Fibroblast of skin of right biceps (primary cell): ENCODE measurements at places on chromosomes 3 and 15.

- no peak for DNase-seq
Measured at GRCh38 chr3:122606330-122606729, 28.9 kb downstream of the PARP15 start.

GRCh38 chr3:178833695-178834094, 237.9 kb downstream of the ZMAT3 start:
- DNase-seq, result no peak

DNA sequence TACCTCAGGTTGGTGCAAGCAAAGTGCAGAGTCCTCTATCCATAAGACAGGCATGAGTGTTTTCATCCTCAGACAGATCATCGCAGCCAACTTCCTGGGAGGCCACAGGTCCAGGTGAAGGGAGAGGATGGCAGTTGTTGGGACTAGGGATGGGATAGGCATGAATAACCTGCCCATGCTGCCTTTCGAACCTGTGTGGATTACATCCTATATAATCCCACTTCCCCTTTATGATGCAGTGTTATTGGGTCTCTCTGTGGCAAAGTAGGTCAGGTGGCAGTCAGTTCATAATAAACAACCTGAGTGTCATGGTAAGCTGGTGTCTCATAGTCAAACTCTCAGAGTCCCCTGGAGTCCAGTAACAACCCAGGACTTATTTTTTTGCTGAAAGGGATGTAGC, 40.4 kb downstream of the CCR3 start:
- DNase-seq, result no peak

DNA sequence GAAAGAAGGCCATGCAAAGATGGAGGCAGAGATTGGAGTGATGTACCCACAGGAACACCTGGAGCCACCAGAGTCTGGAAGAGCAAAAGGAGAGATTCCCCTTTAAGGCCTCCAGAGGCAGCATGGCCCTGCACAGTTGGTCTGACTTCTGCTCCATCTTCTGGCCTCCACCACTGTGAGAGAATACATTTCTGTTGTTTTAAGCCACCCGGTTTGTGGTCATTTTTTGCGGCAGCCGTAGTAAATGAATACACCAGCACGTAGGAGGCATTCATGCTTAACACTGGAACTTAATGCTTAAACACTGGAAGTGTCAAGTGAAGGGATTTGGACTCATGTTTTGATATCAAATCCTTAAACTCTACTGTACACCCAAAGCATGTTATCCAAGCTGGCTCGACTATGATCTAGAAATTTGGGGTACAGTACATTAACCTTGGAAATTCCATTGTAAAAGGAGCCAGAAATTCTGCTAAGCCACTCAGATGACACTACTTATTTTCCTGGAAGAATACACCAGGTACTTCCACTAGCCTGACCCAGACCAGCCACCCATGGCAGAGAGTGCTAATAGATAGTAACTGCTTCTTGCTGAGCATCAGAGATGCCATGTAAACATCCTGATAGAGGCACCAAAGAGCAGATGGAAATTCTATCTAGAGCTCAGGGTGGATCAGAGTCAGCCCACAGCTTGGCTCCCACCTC, 190.9 kb downstream of the ADAMTS9 start:
- DNase-seq, result no peak

DNA sequence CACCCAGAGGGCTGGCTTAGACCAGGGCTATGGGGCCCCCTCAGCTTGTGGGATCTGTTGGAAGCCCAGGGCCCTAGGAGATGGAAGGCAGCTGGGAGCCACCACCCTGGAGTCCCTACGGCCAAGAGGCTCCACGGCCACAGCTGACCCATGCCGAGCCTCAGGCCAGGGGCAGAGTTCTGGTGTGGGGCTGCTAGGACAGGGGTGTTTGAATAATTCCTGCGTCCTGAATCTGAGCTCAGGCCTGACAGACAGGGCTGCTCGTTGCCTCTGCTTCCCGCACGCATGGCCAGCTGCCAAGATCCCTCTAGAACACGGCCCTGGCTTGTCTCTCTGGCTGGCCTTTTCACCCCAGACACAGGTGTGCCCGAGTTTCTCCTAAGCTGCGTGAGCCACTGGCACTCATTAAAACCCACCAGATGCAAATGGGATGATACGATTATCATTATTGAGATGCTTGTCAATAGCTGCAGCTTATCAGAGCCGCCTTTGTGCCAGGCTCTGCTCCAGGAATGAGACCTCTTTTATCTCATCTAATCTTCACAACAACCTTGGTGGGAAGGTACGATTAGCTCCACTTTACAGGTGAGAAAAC, 70.2 kb downstream of the EFCAB12 start:
- DNase-seq, result no peak

GRCh38 chr15:52112203-52112750, 298 bp downstream of the BCL2L10 start:
- no peak for DNase-seq

GRCh38 chr3:126954141-126954842, 28.6 kb upstream of the PLXNA1 start:
- no peak for DNase-seq

- DNase-seq, result no peak
Measured at GRCh38 chr15:88644741-88645140, 5.9 kb downstream of the ISG20 start.

DNA sequence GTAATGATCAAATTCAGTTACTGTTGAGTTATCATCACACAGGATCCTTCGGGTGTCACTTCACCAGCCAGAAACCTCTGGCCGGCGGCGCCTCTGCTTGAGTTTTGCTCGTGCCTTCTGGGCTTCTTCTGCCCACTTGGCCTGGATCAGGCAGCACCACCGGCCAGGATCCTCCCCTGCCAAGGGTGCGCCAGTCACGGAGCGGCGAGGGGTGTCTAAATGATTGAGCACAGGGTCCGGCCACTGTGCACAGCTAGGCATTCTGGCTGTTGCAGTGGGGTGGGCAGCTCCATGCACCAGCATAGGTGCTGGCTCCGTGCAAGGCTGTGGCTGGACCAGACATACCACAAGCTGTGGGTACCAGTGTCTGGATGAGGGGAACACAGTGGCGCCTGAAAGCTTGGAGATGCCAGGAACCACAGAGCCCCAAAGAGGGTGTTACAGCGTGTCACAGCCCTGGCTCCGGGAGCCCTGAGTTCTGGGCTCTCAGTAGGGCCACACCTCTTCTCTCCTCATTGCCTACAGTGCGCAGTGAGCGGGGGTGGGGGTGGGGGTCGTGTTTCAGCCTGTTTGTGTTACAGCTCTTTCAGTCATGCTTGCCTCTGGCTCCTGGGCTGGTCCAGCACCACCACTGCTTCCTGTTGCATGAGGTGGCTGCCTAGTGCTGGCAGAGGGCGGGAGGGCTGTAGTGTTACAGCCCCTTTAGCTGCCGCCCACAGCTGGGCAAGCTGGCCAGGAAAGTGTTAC, 169.4 kb downstream of the FNDC3B start:
- peak; percentile 46 for DNase-seq

- no peak for DNase-seq
Measured at GRCh38 chr15:40241269-40242212, 2.7 kb downstream of the PAK6 start.

GRCh38 chr15:66356077-66356358, 467 bp downstream of the TIPIN start:
- no peak for DNase-seq

- no peak for DNase-seq
Measured at GRCh38 chr3:151620071-151620470, 113.7 kb upstream of the AADACL2 start.

DNA sequence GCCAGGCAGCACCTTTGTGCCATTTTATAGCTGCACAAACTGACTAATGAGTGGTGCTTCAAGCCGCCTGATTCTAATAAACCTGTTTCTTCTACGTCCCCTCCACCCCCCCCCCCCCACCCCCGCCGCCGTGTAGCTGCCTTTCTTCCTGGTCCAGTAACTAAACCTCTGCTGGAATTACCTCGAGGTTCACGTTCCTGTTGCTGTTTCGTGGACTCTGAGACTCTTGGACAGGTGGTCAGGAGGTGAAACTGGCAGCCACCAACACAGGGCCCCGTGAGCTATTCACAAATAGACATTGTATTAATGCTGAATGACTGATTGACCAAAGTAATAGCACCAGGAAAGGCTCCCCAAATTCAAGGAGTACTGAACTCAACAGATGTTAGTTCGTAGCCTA, 73.9 kb downstream of the TRIM69 start:
- DNase-seq, result no peak

GRCh38 chr15:38193496-38193895, 59.1 kb upstream of the SPRED1 start:
- DNase-seq, result peak; percentile 27

- peak; percentile 11 for DNase-seq
Measured at GRCh38 chr3:64290864-64291263, 65.6 kb upstream of the PRICKLE2 start.

DNA sequence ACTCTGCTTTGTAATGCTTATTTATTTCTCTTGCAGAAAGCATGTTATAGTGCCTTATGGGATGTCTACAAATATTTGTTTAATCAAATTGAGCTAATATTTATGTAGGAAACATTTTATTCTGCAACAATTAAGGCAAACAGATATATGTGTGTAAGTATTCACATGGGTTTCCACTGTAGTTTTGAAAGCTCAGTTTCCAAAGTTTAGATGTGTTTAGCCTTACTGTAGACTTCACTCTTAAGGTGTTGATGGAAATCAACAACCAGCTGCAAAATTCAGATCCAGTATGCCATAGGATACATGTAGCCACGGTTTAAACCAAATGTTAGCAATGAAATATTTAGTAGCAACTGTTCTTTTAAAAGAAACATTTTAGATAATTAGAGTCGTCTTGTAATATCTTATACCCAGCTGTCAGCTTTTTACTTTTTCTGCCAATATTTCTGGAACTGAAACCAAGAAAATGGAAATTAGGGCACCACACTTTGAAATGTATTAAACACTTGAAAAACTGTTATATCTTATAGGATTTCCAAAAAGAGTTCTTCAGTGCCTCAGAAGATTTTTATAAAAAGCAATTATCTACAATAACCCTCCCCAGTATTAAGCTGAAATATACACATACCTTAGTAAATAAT, 18.5 kb downstream of the PIK3CA start:
- no peak for DNase-seq

- DNase-seq, result no peak
Measured at GRCh38 chr15:26352909-26353308, 420.0 kb downstream of the GABRB3 start.

- DNase-seq, result peak; percentile 25
Measured at GRCh38 chr15:81087066-81087465, 47.0 kb upstream of the CFAP161 start.
